Hippocampal formation (tissue), 2 donors: ENCODE measurements at places on chromosomes 7 and 10.
A peak's percentile ranks its signal among the peaks of the same experiment; 100 is the strongest.

DNA sequence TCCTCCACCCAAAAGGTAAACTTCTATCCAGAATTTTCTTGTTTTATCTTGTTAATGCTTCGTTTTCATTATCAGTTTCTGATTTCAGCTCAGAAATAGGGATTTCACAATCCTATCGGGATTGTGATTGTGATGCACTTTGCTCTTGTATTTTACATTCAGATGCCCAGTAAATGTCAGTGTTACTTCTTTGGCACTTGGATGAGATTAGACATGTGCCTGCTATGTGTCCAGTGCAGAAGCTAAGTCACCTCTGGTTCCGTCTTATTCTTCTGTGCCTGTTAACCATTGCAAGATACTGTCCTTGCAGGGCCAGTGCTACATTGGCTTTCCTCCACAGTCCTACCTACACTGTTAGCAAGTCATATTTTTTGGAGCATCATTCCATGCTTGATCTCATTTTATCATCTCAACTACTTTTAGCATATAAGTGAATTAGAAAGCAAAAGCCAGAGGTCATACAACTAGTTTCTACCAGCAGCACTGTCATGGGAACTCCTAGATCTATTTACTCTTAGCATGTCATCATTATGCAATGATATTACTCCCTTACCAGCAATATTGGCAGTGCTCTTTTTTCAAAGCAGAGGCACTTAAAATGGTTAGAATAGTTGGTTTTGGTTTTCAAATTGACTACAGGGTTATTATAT is 26.7 kb downstream of the ZNF277 start:
- DNase-seq, result no peak

- no peak for DNase-seq
These were observed 182.6 kb downstream of the REEP3 start for GRCh38 chr10:63703740-63704345.

GRCh38 chr10:49363309-49364031 is 32.4 kb downstream of the DRGX start:
- no peak for DNase-seq

- DNase-seq, result no peak
These were observed 11.5 kb downstream of the PPIF start for GRCh38 chr10:79358811-79359210.

- DNase-seq, result no peak
These were observed 96.3 kb upstream of the VIPR2 start for GRCh38 chr7:159240962-159241361.

DNA sequence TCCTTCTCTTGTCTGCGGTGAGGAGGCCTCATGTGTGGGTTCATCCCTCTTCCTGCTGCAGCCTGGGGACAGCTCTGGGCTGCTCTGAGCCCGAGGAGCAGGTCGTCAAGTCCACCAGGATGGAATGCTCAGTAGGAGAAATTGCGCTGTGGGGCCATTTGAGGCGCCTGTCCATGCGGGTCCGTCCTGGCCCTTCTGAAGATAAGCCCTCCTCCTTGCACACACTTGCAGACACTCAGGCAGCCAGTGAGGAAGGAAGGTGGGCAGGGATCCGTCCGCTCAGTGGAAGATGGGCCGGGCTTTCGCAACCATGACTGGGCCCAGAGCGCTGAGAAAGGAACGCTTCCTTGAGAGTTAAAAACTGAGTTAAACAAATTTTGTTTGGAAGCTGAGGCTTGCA is 356.8 kb downstream of the GLRX3 start:
- no peak for DNase-seq

DNA sequence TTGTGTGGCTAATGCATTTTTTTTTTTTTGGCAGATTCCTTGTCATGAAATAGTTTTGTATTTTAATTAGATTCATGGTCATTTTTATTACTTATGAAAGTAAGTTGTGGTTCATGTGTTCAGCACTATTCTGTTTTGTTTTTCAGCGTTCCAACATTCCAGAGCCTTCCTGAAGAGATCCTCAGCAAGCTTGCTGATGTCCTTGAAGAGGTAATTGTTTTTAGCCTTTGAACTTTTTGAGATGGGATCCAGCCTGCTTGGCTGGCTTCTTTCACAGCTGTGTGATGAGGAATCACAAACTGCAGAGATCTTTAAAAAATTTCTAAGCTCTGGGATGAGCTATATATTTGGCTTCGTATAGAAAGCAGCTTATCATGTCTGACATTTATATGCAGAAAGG is 208.0 kb upstream of the CSTF2T start:
- DNase-seq, result no peak

DNA sequence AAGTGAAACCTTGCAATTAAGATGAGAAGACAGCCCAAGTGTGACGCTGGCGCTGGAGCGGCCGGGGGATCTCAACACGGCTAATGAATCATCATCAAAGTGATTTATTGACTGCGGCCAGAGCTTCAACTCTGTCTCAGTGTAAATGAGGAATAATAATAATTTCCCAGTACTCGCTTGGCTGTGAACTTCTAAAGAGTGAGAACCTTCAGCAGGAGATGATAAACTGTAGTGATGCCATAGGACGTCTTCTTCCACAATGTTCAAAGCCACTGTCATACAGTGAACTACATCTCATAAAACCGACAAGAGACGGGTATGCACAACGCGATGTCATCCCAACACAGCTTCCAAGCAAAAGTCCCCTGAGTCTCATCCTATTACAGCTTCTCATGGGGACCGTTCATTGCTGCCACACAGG is 123.6 kb upstream of the NOBOX start:
- DNase-seq, result no peak

GRCh38 chr7:36820527-36821170 is 96.4 kb upstream of the AOAH start:
- no peak for DNase-seq

DNA sequence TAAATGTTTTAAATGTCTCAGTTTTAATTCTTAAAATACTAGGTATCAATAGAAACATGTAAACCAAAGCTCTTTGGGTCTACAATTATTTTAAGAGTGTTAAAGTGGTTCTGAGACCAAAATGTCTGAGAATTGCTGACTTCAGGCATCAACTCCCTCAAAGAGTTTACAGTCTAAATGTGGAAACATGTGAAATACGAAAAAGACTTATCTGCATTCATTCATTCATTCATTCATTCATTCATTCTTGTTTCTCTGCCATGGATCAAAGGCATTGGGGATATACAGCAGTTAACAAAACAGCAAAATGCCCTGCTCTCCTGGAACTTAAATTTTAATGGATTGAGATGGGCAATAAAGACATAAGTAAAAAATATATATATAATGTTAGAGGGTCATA is 69.8 kb downstream of the BLNK start:
- no peak for DNase-seq

DNA sequence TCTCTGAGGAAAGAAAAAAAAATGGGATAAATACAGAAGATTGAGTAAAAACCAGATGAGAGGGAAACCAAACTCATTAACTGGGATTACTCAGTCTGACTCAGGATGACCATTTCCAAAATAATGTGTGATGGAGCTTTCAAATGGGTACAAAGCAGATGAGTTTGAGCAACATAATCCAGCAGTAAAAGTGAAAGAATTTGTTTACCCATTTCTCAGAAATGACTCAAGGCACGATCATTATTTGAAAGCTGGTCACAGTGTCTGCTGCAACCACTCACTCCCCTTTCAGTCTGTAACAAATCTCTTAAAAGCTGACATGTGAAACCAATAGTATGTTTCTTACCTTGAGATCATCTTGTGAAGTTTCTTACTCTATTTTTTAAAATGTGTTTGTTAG is 104.7 kb upstream of the KLF14 start:
- DNase-seq, result no peak

DNA sequence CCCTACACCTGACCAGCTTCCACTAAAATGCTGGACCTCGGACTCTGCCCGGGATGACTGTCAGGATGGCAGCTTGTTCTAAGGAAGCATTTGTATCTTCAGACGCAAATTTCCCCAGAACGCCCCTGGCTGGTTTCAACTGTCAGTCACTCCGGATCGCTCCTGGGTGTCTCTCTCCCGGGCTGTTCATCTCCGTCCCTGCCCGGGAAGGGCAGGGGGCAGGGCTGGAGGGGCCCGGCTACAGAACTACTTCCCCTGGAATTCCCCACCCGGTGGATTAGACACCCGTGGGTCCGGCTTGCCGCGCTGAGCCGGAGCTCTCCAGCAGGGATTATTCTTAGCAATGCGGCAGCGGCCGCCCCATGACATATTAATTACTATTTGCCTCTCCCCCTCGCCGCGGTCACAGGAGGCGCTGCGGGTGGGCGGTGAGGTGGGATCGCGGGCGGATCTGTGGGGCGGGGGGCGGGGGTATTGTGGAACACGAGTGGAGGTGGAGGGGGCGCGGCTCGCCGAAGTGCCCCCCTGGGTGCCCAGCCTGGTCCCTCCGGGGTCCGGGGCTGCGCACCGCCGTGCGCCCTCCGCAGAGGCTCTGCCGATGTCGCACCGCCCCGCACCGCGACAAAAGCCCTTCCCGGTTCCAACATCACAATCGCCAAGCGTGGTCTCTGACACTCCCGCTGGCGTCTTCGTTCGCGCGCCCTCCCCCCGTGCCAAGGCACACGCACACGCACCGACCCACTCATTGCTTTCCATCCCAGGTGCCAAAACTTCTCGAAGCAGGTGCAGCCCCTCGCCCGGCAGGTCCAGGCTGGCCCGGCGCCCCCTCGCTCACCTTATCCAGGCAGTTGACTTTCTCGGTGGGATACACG is 276.1 kb upstream of the NEBL start:
- peak; percentile 15 for DNase-seq

DNA sequence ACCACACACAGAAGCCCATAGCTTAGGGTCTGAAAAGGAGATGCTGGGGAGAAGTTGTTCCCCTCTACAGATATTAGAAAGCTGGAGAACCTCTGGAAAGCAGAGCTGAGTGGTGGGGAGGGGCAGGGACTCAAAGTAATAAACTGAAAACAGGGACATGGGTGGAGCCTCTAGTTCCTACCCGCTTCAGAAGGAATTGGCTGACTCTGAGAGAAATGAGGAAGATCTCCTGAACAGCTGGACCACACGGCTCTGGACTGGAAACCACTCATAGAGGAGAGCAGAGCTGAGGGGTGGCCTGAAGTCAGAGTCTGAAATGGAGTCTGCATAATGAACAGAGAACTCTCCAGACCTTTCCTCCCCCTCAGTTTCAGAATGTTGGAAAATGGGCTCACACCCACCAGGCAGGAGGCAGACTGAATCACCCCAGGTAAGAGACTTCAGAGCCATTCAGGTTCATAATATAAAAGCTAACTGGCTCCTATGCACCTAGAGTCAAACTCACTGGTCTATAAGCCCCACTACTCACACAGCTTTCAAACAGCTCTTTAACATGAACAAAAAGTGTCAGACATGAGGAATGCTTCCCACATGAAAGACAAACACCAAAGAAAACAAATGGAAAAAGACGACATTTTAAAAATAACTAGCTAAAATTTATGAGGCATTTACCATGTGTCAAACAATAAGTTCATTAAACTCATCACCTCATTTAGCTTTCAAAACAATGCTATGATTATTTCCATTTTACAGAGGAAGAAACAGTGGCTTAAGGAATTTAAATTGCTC is 68.1 kb downstream of the RNF216 start:
- DNase-seq, result no peak

- no peak for DNase-seq
These were observed 200.2 kb downstream of the DYNC1I1 start for GRCh38 chr7:95972523-95972922.

GRCh38 chr7:135929249-135929648 is 47.9 kb downstream of the MTPN start:
- no peak for DNase-seq
